ENCODE measurements at places on chromosomes 3 and 15.
A peak's percentile ranks its signal among the peaks of the same experiment; 100 is the strongest.

GRCh38 chr3:108031895-108032294 is 58.9 kb downstream of the CD47 start:
- DNase-seq: no peak

DNA sequence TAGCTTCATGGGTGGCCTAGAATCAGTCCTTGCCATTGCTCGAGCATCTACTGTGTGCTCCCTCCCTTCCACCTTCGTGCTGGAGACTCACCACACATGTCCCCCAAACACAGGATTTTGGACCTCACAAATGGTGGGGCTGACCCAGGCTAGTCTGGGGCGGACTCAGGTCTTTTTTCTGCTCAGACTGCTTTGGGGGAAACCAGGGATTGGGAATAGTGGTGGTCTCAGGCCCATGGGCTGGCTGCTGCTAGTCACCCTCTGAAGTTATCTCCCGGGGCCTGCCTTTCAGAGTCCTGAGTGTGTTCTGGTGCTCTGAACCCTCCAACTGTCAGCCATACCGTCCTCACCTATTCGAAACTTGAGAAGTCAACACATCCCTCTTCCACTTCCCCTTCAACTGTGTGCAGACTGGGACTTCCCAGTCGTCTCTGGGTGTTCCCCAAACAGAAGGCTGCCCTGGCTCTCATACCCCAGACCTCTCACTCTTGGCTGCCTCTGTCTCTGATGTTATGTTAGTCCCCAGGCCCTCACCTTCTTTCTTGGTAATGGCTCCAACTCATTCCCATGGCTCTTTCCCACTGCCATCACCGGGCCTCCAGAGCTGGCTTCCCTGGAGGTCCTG is 46.0 kb downstream of the PPCDC start:
- no peak for DNase-seq

DNA sequence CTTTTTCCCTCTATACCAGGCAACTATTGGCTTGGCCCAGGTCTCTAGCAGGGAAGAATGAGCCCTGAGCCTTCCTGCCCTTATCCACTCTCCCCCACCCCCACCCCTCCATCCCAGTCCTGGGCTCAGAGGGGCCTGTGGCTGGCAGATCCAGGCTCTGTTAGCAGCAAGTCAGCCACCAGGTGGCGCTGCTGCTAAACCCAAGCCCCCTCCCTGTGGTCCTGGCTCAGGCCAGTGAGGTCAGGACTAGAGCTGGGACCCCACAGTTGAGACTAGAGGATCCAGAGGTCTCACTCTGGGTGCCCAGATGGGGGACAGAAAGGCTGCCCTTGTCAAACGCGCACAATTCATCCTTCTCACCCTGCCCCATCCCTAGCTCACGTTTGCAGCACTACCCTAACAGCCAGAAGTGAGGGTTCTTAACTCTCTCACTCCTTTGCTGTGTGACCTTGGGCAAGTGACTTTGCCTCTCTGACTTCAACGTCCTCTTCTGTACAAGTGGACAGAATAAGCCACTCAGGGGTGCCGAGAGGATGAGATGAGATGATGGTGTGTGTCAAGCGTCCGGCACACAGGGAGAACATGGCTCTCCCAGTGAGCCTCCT is 46.8 kb upstream of the SLC6A1 start:
- no peak for DNase-seq

- no peak for DNase-seq
Measured at GRCh38 chr15:77504306-77504705, 83.6 kb downstream of the HMG20A start.

DNA sequence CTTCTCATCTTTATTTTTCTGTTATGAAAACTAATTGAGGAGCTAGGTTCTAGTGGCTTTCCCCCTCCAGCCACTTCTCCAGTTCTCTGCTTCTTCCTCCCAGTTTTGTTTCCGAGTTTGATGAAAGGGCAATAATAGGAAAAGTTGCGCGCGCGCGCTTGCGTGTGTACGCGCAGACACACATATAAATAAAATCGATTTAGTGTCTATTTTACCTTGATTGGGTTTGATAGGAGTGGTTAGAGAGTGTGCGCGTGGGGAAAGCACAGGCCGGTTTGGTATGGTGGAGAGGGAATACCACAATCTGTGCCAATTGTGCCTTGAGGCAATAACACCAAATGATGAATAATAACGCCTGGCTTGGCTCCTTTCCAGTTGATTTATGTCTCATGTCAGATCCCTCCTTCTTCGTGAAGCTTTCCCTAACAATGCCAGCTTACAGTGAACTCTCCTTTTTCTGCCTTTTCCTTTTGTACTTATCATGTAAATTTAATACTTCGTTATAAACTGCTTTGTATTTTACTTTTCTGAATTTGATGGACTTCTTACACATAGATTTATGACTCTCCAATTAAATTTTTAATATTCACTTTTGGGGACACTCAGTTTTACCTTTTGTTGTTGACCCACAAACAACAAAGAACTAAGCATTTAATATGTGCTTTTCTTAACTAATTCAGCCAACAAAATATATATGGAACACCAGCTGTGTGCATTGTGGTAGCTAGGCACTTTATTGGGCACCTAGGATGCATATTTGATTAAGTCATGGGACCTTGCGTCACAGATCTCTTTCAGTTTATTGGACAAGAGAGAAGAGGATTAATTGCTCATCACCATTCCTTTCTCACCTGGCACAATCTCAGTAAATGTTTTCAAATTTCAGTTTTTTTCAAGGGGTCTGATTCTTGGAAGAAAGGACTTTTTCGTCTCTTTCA is 1.7 kb downstream of the TIPARP start:
- peak; percentile 3 for DNase-seq

GRCh38 chr3:119352863-119353527 is 58.8 kb downstream of the ARHGAP31 start:
- no peak for DNase-seq

- DNase-seq: no peak
Measured at GRCh38 chr3:125177746-125178145, 34.8 kb downstream of the SLC12A8 start.

DNA sequence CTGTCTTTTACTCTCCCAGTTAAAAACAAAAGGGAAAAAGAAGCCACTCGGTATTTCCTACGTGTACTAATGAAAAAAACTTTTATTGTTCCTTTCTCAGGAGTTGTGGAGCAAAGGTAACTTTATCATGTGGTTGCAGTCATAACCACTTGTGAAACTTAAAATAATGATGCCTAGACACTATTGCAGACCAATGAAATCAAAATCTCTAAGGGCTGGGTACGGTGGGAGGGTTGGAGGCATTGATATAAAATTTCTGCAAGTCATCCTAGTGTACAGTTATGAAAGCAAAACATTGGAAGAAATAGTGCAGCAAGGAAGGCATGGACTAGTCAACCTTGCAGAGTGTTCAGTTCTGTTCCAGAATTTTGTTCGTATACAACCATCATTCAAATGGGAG is 808.8 kb downstream of the TUSC7 start:
- no peak for DNase-seq

DNA sequence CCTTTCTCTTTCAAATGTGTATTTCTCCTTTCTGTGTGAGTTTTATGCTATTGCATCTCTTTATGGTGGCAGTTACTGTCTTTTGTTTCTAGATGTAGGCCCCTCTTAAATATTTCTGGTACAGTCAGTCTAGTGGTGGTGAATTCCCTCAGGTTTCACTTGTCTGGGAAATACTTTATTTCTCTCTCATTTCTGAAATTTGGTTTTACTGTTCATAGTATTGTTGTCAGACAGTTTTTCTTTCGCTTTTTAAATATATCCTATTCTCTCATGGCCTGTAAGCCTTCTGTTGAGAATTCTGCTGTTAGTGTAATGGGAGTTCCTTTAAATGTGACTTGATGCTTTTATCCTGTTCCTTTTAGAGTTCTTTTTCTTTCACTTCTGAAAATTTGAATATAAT is 874.0 kb downstream of the PLOD2 start:
- no peak for DNase-seq

GRCh38 chr3:143070977-143071551 is 48.5 kb upstream of the CHST2 start:
- no peak for DNase-seq

DNA sequence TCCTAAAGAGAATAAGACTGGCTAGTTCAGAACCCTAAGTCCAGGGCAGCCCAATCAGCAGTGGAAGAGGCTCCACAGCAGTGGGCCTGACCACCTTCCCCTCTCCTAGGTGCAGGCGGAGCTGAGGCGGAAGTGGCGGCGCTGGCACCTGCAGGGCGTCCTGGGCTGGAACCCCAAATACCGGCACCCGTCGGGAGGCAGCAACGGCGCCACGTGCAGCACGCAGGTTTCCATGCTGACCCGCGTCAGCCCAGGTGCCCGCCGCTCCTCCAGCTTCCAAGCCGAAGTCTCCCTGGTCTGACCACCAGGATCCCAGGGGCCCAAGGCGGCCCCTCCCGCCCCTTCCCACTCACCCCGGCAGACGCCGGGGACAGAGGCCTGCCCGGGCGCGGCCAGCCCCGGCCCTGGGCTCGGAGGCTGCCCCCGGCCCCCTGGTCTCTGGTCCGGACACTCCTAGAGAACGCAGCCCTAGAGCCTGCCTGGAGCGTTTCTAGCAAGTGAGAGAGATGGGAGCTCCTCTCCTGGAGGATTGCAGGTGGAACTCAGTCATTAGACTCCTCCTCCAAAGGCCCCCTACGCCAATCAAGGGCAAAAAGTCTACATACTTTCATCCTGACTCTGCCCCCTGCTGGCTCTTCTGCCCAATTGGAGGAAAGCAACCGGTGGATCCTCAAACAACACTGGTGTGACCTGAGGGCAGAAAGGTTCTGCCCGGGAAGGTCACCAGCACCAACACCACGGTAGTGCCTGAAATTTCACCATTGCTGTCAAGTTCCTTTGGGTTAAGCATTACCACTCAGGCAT is 33.7 kb downstream of the VIPR1 start:
- DNase-seq: no peak

DNA sequence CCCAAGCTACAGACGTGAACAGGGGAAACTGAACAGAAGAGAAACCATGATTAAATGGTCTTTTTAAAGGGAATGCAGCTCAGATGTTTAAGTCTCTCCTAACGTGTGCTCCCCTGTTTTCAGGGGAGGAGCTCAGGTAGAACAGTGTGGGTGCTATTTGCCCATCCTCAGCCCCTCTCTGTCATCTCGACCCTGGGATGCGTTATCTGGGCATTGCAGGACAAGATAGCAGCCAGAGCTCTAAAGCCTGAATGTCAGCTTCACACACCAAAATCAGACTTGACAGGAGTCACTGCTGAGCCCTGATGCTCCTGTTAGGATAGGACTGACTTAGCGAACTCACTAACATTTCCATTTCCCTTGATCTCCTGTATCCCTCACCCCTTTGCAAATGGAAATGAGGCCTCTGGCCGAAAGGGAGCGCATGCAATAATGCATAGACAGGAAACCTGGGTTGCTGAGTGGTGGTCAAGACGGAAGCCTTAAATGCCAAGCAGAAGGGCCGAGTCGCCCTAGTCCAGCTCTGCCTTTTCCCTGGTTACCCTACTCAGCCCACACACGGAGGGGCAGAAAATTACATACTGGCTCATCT is 234.9 kb upstream of the TPM1 start:
- no peak for DNase-seq

- no peak for DNase-seq
Measured at GRCh38 chr3:178109691-178110090, 426.5 kb upstream of the KCNMB2 start.

GRCh38 chr3:133394561-133395311 is 5.1 kb upstream of the BFSP2 start:
- no peak for DNase-seq

DNA sequence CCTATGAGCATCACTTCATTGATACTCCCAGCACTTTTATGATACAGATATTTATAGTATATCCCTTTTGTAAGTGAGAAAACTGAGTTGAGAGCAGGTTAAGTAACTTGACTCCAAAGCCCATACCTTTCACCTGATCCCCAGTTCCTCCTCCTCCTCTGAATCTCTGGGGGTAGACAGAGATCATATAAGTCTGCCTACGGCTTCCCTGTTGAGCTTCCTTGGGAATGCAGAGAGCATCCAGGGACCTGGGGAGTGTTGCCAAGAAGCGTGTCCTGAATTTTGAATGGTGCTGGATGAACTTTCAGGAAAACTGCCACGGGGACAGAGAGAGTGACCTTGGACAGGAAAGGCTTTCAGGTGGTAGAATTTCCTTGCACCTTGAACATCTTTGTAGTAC is 268.5 kb downstream of the LRTM1 start:
- no peak for DNase-seq

GRCh38 chr3:36063992-36064391 is 316.3 kb upstream of the STAC start:
- no peak for DNase-seq

DNA sequence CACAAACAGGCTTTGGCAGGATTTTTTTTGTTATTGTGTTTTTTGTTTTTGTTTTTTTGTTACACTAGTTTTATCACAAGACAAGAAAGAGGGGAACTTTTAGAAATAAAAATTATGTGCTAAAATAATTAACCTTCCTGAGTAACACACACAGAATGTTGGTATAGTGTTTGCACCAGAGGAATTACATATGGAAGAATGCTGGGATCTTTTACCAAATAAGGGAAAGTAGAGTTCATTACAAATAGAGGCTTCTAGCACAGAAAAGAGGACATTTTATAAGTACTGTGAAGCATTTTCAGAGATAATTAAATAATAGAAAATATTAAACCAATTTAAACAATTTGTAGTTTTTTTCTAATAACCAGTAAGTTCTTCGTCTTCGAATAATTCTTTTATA is 116.0 kb downstream of the IGF1R start:
- no peak for DNase-seq

DNA sequence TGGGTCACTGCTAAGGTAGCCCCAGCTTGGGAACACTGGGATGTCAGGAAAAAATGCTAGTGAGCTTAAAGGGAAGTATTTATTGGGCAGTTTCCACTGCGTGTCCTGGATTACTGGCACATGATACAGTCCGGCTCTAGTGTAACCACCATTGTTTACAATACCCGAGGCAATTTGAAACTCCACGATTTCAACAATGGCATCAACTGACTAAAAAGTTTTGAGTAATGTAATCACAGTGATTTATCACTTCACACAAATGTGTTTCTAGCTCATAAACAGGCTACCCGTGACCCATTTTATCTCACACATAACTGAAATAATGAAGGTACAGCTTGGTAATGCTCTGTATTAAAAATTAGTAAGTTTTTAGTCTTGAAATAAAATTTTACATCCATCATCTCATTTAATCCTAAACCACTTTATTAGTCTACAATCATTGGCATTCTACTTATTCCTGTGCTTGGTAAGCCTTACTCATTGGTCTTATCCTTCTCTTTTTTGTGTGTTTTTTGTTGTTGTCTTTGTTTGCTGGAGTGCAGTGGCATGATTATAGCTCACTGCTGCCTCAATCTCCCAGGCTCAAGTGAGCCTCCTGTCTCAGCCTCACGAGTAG is 7.6 kb downstream of the ZMAT3 start:
- no peak for DNase-seq

DNA sequence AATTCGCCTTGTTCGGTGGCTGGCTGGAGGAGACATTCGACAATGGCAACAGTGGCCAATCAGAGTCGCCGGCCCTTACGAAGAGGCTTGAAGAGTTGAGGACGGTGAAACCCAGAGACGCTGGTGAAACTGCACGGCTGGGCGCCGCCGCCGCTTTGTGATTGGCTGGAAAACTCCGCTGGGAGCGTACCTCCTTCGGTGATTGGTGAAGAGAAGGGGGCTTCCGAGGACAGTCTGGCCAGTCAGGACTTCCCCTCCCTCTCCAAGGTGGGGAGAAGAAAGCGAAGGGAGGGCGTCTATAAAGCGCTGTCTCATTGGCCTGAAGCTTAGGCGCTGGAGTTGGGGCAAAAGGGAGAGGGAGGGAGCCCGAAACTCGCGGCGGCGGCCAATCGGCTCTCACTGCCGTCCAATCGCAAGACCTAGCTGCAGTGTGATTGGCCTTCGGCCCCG is 554 bp upstream of the GSK3B start:
- peak; percentile 96 for DNase-seq

GRCh38 chr15:41487381-41487780 is 6.3 kb upstream of the ITPKA start:
- DNase-seq: no peak

GRCh38 chr3:143819890-143820289 is 28.4 kb downstream of the SLC9A9 start:
- DNase-seq: no peak
